ENCODE measurements at places on chromosomes 4 and X. TPM values are rescaled to one million over a fixed set of nuclear protein-coding genes. Genes with fewer than 3 reads are reported as not detected.

GRCh38 chrX:115362334-115363095 lies 73.0 kb downstream of the LUZP4 start:
- no peak overlapping the region for H3K27ac ChIP-seq
- H3K36me3 ChIP-seq = no peaks in the 10 kb centered on the region
- peaks cover 3% of the 10 kb centered on the region for H3K4me1 ChIP-seq
- DNase-seq = peak; percentile 80
- no peaks in the 10 kb centered on the region for H3K27me3 ChIP-seq
- H3K4me3 ChIP-seq = no peak overlapping the region

DNA sequence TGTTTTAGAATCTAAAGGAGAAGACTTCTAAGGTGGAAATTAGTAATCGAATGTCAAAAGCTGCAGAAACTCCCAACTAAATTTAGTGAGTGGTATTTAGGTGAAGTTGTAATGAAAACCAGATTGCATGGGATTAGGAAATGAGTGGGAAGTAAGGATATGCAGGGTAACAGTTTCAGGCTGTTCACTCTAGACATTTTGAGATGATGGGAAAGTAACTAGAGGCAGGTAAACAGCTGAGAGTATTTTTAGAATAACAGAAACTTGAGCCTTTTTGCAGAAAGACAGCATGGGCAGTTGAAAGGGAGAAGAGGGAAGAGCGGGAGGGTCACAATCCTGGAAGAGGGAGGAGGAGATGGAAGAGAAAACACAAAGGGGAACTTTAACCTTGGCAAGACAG lies 12.7 kb downstream of the SPRY1 start:
- H3K27me3 ChIP-seq = no peaks in the 10 kb centered on the region
- no peaks in the 10 kb centered on the region for H3K36me3 ChIP-seq
- H3K4me1 ChIP-seq = peaks cover 5% of the 10 kb centered on the region

DNA sequence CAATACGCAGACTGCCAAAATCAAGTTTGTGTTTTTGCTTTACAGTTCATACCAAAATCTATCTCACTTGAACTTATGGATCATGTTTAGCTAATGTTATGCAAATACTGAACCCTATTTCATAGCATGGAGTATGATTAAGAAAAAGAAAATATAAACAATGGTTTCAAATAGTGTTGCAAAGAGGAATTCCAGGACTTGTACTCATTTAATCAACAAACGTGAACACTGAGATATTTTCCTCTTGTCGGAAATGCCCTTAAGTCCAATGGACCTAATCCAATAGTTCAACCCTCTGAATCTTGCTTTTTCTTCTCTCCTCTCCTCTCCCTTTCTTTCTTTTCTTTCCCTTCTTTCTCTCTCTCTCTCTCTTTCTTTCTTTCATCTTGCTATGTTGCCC lies 30.8 kb downstream of the RASL11B start:
- H3K4me1 ChIP-seq = no peaks in the 10 kb centered on the region
- no peak overlapping the region for H3K27ac ChIP-seq
- H3K27me3 ChIP-seq = no peaks in the 10 kb centered on the region
- H3K36me3 ChIP-seq = no peaks in the 10 kb centered on the region
- no peak for DNase-seq

- DNase-seq = no peak
- no peaks in the 10 kb centered on the region for H3K36me3 ChIP-seq
- H3K27ac ChIP-seq = no peak overlapping the region
- no peaks in the 10 kb centered on the region for H3K27me3 ChIP-seq
Measured at GRCh38 chrX:119682019-119682989, 10.7 kb downstream of the SEPTIN6 start.

GRCh38 chr4:807792-808191 lies 18.1 kb downstream of the CPLX1 start:
- H3K36me3 ChIP-seq = no peaks in the 10 kb centered on the region
- H3K27ac ChIP-seq = no peak overlapping the region
- no peaks in the 10 kb centered on the region for H3K4me1 ChIP-seq
- H3K27me3 ChIP-seq = peaks cover 12% of the 10 kb centered on the region

Gene SPANXD
- total RNA-seq = not detected

GRCh38 chr4:184039963-184040383 lies 134.9 kb downstream of the STOX2 start:
- H3K27ac ChIP-seq = no peak overlapping the region
- H3K36me3 ChIP-seq = no peaks in the 10 kb centered on the region
- no peaks in the 10 kb centered on the region for H3K4me1 ChIP-seq
- no peak overlapping the region for H3K4me3 ChIP-seq
- DNase-seq = no peak
- H3K27me3 ChIP-seq = no peaks in the 10 kb centered on the region

Gene SMARCA1
- 104 TPM for total RNA-seq

DNA sequence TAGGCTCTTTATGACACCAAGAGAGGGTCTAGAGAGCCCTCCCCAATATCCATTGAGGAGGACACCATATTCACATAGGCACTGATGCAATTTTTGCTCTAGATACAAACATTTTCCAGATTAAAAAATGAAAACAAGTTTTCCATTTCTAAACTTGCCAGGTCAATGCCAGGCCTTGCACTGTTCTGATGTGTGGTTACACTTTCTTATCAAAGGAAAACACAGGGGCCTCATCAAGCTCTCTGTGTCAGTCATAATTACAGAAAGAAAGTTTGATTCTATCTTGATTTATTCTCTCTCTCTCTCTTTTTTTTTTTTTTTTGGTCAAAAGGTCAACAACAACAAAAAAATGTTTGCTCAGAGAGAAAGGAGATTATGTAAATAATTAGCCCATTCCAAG lies 80.2 kb upstream of the ACSL4 start:
- DNase-seq = no peak
- H3K4me1 ChIP-seq = no peaks in the 10 kb centered on the region
- H3K27ac ChIP-seq = no peak overlapping the region
- H3K36me3 ChIP-seq = no peaks in the 10 kb centered on the region

DNA sequence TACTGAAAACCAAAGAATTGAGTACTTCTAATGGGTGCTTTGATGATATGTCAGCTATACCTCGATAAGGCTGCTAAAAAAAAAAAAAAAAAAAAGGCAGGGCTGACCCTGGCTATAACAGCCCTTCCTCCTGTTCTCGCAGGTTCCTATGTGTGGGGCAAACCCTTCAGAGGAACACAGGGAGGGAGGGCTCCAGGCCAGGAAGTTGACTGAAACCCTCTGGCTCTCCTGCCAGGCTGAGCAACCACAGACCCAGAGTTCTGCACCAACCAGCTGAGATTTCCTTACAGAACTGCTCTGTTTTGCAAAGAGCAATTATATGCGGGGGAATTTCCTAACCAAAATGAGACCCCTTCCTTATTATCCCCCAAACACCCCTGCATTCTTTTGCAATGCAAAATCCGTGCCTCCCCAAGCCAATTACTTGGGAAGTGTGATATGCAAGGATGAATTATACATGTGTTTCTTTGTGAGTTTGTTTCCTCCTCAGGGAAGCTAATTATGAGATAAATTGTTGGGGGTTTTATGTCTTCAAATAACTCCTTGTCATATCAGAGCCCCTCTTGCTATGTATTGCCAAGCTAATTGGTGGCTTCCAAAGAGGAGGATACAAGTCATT lies 45.6 kb downstream of the PDHA1 start:
- no peak overlapping the region for H3K4me3 ChIP-seq
- no peak for DNase-seq
- no peak overlapping the region for H3K27ac ChIP-seq
- H3K36me3 ChIP-seq = no peaks in the 10 kb centered on the region
- H3K27me3 ChIP-seq = no peaks in the 10 kb centered on the region

GRCh38 chrX:139720979-139721378 lies 13.0 kb upstream of the MCF2 start:
- no peaks in the 10 kb centered on the region for H3K36me3 ChIP-seq
- no peak overlapping the region for H3K4me3 ChIP-seq
- no peaks in the 10 kb centered on the region for H3K27me3 ChIP-seq
- DNase-seq = no peak

DNA sequence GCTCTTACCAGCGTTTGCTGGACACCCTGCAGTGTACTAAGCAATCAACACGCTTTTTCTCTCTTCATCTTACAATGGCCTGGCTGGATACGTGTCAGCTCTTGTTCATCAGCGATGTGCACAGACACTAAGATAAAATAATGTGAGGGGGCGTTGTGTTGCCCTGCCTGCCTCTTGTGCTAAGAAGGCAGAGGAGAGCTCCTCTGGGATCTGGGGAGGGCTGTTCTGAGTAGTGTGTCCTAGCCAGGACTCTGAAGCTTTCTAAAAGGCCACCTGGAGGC lies 49.7 kb downstream of the NELFA start:
- H3K4me3 ChIP-seq = no peak overlapping the region
- H3K27ac ChIP-seq = no peak overlapping the region
- peaks cover 41% of the 10 kb centered on the region for H3K36me3 ChIP-seq
- peaks cover 11% of the 10 kb centered on the region for H3K4me1 ChIP-seq
- H3K27me3 ChIP-seq = no peaks in the 10 kb centered on the region

DNA sequence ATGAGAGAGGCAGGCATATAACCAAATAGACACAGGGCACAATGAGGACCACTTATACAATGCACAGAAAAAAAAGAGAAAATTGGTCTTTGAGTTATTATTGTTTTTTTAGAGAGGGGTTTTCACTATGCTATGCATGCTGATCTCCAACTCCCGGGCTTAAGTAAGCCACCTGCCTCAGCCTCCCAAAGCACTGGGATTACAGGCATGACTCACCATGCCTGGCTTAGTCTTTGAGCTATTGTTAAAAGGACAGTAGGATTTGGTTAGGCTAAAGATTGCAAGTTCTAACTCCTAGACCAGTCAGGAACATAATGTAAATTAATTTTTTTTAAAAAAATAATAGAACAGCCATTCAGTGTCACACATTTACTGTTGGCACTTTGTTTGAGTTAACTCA lies 340.1 kb downstream of the GPAT3 start:
- peak; percentile 21 for DNase-seq
- H3K4me1 ChIP-seq = no peaks in the 10 kb centered on the region
- no peaks in the 10 kb centered on the region for H3K27me3 ChIP-seq

DNA sequence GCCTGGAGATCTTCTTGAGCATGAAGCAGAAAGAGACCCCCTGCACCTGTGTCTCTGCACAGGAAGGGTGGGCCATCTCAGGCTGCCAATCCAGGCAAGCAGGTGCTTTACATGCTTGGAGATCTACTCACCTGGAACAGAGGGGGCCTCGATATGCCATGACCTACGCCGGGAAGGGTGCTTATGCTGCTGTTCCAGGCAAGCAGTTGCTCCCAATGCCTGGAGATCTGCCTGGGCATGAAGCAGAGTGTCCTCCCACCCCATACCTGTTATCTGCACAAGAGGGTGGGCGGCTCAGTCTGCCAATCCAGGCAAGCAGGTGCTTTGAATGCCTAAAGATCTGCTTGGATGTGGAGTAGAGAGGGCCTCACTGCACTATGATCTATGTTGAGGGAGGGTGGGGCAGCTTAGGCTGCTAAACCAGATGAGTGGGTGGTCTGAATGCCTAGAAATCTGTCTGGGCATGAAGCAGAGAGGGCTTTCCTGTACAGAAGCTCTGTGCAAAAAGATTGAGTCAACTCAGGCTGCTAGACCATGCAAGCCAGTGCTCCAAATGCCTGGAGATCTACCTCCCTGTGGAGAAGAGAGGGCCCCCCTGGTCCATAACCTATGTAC lies 104.5 kb upstream of the QRFPR start:
- no peaks in the 10 kb centered on the region for H3K4me1 ChIP-seq

GRCh38 chr4:20075248-20075871 lies 176.3 kb upstream of the SLIT2 start:
- no peaks in the 10 kb centered on the region for H3K4me1 ChIP-seq
- H3K4me3 ChIP-seq = no peak overlapping the region
- H3K27me3 ChIP-seq = no peaks in the 10 kb centered on the region
- H3K36me3 ChIP-seq = no peaks in the 10 kb centered on the region
- no peak overlapping the region for H3K27ac ChIP-seq

DNA sequence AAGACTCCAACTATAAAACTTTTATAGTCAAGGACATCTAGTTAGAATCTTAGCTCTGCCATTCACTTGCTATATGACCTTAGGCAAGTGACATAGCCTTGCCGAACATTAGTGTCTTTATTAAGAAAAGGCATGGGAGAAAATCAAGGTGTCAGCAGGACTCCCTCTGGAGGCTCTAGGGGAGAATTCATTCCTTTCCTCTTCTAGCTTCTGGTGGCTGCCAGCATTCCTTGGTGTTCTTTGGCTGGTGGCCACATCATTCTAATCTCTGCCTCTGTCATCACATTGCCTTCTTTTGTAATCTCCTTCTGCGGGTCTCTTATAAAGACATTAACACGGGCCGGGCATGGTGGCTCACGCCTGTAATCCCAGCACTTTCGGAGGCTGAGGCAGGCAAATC lies 99.8 kb downstream of the PPP1R2C start:
- DNase-seq = no peak
- H3K4me3 ChIP-seq = no peak overlapping the region
- H3K27me3 ChIP-seq = no peaks in the 10 kb centered on the region
- no peak overlapping the region for H3K27ac ChIP-seq
- H3K36me3 ChIP-seq = no peaks in the 10 kb centered on the region

DNA sequence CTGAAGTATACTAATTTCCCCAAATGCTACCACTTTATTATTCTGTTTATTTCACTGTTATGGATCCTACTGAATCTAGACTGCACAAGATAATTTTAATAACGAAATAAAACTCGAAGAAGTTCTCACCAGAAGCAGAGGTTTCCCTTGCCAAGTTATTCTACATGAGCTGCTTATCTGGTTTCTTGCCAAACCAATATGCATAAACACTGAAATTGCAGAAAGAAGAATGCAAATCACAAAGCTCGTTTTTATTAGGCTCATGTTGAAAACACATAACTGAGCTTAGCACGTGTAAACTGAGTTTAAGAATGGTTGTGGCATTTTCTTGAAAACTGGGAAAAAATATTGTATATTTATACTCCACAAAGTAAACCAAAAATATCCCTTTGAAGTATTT lies 35.9 kb downstream of the GRID2 start:
- H3K27me3 ChIP-seq = no peaks in the 10 kb centered on the region
- DNase-seq = no peak
- H3K36me3 ChIP-seq = no peaks in the 10 kb centered on the region
- H3K4me3 ChIP-seq = no peak overlapping the region
- no peak overlapping the region for H3K27ac ChIP-seq
- H3K4me1 ChIP-seq = no peaks in the 10 kb centered on the region

Gene BMP2K
- total RNA-seq = 33.3 TPM

Gene HTR2C
- not detected for total RNA-seq

DNA sequence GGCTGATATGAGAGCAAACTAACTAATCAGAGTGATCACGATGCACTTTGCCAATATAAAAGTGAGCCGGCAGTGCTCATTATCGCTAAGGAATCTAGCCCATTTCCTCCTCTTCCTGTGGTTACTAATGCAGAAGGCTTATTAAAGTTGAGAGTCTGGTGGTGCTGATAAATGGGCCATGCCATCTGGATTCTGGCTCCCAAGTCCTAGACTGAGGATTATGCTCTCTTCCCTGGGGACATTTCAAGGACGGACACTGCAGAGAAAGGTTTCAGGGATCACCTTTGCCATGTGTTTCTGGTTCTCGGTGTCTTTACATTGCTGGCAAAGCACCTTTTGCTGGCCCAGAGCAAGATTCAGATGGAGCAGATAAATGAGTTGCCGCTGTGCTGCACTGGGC lies 85.3 kb downstream of the RTL5 start:
- no peaks in the 10 kb centered on the region for H3K36me3 ChIP-seq
- DNase-seq = peak; percentile 40
- no peak overlapping the region for H3K4me3 ChIP-seq
